ENCODE measurements at places on chromosomes 2 and 18.

GRCh38 chr2:207901829-207902228 lies 123.5 kb downstream of the PLEKHM3 start:
- no peak for DNase-seq

- no peak for DNase-seq
Observed at GRCh38 chr2:212145121-212145520, 393.5 kb downstream of the ERBB4 start.

- DNase-seq = no peak
Observed at GRCh38 chr2:20543469-20544152, 96.7 kb downstream of the RHOB start.

- DNase-seq = no peak
Observed at GRCh38 chr18:40911582-40912254, 1043.3 kb upstream of the PIK3C3 start.

DNA sequence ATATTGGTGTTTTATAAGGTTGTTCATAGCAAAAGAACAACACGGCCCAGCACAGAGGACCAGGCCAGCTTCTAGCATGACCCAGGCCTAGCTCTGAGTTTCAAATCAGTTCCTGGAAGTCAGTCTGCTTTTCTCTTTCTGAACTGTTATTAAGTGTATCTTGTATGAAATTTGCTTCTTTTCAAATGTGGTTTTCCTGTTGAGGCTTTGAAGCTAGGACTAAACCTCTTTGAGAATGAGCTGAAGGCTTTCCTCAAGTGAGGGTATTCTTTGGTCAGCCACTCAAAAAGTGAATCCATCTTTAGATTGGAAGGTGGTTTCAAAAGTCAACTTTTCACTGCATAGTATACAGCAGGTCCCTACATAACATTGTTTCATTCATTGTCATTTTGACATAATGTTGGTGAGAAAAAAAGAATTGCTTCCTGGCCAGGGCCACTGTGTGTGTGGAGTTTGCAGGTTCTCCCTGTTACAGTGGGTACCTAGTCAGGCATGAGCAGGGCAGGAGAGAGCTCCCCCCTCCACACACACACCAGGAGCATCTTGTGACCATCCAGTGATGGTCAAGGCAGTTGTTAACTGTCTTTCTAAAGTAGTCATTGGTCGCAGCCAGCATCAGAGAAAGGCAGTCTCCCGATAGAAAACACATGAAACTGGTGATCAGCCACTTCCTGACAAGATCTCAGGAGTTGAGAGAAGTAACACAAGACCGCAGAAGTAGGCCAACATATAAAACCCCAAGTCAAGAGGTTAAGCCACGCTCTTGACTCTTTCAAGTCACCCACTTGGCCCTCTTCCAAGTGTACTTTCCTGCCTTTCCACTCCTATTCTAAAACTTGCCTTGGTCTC lies 6.7 kb upstream of the ACAA2 start:
- DNase-seq = no peak

DNA sequence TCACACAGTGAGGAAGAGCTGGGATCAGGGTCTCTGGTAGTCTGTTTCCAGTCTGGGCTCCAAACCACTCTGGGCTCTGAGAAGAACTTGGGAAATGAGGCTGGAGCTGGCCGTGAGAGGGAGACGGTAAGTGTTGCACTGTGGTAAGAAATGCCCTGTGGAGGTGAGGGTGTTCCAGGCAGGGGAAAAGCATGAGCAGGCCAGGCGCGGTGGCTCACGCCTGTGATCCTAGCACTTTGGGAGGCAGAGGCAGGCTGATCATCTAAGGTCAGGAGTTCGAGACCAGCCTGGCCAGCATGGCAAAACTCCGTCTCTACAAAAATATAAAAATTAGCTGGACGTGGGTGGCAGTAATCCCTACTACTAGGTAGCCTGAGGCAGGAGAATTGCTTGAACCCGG lies 14.3 kb upstream of the DES start:
- DNase-seq = no peak

- DNase-seq = no peak
Observed at GRCh38 chr2:200148366-200148765, 158.1 kb upstream of the SPATS2L start.

DNA sequence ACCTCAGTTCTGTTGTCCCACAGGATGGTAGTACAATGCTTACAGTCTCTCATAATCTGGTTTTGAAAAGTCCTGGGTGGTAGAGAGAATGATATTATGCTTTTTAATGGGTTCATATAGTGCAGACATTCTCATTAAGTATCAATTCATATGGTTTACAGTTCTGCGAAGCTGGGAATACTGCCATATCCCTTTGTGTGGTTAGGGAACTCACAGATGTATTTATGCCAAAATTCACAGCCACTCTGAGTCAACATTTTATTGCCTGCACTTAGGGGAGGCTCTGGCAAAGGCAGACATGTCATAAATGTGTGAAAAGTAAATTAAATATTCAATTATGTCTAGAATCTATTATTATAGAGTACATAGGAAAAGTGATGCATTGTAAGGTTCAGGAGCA lies 808.2 kb downstream of the SUCLG1 start:
- no peak for DNase-seq

- no peak for DNase-seq
Observed at GRCh38 chr2:54073796-54074195, 41.6 kb upstream of the ACYP2 start.

DNA sequence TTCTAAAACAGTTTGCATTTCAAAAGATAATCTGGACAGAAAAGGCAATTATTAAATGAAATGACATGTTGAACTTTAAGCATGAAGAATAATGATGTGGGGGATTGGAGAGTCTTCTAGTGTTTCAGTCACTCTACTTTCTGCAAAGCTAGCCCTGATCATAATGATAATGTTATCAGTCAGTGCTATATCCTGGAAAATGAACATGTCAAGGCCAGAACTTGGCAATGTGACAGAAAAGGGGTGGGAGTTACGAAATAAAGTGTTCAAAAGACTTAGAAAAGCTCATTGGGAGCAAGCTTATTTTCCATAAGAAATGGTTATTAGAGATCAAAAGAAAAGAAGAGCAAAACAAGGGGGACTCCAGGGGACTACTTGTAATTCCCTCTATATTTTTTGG lies 288.5 kb upstream of the SLC8A1 start:
- no peak for DNase-seq

DNA sequence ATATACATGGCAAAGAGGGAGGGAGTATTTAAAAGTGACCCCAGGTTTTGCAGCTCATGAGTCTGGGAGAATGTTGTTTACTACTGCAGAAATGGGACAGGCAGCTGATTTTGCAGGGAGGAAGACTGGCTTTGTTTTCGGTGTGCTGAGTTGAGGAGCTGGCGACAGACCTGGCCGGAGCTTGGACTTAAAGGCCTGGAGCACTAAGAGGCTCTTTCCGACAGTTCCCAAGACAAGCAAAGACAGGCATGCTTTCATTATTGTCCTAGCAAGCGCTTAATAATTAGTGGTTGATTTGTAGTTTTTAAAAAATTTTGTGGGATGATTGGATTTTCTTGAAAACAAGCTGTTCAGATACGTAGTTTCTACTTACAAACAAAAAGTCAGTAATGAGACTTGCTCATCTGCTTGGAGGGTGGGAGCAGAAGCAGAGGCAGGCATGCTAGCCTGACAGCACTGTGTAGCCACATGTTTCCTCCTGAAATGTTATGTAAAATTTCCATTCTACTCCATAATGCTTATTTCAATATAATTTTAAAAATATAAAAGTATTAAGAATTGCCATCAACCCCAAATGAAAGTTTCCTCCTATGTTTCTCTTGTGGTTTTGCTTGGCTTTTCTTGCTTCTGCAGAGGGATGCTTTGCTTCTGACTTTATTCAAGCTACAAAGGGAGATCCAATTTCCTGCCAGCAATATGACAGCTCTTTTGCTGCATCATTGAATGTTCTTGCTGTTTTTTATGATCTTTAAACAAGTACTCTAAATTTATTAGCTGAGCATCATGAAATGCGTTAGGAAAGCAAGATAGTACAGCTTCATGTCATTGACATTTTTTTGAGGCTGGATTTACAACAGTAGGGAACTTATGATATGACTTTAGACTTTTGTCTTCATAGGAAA lies 75.8 kb downstream of the PHLPP1 start:
- DNase-seq = no peak

GRCh38 chr2:23480957-23481797 lies 96.2 kb downstream of the KLHL29 start:
- DNase-seq = no peak

DNA sequence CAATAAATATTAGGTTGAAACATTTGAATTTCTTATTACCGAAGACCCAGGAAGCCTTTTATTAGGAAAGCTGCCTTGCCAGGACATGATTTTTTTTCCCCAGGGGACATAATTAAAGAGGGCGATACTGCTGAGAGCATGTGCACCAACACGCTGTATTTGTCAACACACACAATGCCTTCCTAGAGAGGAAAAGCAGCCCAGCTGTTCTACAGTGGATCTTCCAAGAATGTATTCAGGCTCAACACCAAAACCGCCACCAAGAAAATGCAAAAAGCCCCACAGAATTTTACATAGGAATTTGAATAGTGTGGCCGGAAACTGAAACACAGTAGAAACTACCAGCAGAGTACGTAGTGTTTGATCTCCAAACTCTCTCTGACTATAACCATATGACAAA lies 320.4 kb downstream of the DLGAP1 start:
- DNase-seq = no peak

Measured in hypothalamus (tissue), 51 donors.